NCI-H1092 (cell line): ENCODE measurements at places on chromosomes 1 and 21.

DNA sequence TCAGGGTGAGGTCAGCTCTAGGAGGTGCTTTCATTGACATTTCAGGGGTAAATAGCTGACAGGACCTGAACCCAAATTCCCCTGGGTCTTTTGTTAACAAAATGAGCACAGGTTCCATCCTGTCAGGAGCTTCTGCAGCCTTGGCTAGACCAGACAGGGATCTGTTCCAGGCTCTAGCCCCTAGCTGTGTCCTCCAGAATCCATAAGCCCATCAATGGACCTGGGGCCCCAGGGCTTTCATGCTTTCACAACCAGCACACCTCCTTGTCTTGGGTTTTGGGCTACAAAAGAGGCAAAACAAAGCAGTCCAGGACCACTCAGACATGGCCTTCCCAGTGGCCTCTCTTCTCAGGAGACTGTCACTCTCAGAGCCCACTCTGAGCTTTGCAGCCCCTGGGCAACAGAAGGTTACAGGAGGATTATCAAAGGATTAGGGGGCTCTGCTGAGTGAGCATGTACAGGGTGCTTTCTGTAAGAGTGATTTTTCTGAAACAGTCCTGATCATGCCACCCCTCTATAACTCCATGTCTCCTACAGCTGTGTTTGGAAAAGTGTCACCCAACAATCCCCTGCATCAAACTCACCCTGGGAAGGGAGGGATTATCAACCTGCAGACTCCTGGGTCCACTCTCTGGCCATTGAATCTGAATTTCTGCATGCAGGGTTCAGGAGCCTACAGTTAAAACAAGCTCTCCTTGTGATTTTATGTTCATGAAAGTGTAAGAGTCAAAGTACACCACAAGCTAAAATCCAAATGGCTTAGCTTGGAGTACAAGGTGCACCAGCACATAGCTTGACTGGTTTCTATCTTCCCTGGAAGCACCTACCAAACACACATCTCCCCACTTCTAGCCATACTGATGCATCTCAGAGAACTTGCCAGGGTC is 67.7 kb upstream of the GCLM start:
- no peak for DNase-seq

DNA sequence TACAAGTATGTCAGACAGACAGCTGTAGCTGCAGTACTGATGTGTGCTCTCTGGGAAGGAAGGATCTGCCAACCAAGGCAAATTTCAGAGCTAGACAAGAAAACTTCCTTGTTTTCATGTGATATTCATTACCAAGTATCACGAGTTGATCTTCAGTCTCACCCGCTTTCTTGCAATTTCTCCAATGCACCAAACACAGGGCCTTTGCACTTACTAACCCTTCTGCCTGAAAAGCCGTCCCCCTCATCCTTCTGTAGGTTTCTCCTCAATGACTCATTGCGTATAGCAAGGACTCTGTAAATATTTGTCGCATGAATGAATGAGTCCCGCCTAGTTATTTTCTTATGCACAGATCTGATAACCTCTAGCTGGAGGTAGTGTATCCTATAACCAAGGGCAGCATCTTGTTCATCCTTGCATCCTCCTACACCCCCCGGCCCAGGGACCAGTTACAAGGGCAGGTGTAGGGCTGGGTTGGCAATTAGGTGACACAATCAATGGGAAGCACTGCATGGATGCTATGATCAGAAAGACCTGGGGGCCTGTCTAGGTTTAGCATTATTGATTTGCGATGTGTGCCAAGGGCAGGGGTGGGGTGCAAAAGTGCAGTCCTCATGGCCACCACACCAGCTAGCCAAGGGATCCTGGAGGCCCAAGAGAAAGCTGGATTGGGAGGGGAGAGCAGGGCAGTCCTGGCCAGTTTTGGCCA is 51.4 kb upstream of the GPR157 start:
- DNase-seq: no peak

- no peak for DNase-seq
Measured at GRCh38 chr1:211313392-211313791, 13.2 kb upstream of the TRAF5 start.

DNA sequence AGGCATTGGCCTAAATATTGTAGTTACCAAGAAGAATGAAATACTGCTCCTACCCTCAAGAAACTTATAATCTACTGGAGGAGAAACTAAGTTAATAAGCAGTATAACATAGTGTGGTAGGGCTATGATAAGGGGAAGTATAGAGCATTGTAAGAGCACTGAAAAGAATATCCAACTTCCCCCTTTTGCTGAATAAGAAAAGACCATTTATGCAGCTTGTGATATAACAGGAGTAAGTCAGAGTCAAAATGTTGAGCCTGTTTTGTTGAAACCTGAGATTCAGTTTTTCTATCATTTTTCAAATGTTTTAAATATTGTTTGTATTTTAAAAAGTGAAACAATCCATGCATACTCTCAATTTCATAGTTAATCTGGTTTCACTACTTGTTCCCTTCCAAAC is 48.3 kb upstream of the FCRL4 start:
- DNase-seq: no peak

- DNase-seq: peak; percentile 100
Measured at GRCh38 chr1:39845569-39846566, 37.4 kb downstream of the TRIT1 start.

DNA sequence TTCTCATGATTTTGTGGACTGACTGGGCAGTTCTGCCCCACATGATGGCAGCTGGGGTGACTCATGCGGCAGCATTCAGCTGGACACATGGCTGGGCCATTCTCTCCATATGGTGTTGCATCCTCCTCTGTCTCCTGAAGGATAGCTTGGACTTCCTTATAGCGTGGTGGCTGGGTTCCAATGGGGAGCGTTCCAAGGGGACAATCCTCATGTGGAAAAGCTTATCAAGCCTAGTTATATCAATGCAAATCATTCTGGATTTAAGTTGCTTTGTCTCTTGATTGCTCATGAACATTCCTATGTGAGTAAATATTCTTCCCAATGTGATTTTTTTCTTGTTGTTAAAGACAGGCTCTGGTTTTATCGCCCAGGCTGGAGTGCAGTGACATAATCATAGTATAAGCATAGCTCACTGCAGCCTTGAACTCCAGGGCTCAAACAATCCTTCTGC is 13.2 kb upstream of the SLC2A1 start:
- DNase-seq: no peak

DNA sequence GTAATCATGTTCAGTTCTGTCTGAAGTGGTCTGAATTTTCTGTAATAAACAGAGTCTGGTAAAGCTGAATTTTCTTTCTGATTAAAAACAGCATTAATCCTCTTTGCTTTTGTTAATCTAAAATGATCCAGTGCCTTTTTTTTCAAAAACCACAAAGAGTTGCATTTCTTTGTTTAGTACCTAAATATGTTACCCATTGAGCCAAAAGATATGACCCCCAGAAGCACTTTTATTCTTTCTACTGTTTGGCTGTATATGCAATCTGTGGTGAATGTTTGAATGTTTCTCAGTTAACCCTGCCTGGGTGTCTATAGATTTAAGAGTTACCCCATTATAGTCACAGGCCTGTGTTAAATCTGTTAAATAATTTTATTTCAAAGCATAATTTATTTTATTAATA is 394.8 kb downstream of the PTPRC start:
- no peak for DNase-seq

DNA sequence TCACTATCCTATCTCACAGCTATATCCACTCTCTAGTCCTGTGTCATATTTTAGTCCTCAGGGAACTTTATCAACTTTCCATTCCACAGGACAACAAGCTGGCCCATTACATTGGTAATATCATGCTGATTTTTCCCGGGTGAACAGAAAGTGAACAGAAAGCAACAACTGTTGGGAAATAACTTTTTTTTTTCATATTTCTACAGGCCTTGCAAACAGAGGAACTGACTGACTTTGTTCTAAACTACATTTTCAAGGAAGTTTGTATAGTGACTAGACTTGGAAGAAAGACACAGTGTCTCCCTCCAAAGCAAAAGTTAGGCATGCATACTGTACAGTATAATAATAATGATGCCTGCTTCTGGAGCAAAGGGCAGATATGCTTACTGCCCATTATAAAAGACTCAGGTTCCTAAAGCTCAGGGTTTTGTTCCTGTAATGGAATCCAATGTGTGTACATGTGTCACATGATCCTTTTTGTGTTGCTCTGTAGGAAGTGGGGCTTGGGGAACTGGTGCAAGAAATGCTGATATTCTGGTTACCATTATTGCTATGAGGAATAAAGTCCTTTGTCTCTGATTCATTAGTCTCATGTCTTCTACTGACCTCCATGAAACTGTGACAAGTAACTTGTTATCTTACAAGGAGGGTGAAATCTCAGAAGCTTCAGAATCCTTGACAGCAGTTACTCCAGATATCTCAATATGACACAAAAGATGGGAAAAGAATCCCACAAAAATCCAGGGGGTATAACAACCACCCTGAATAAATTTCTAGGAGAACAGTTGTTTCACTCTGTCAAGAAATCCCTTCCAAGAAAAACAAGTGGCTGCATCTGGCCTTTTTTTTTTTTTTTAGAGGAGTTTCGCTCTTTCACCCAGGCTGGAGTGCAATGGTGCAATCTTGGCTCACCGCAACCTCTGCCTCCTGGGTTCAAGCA is 17.7 kb upstream of the NTPCR start:
- DNase-seq: no peak

- DNase-seq: no peak
Measured at GRCh38 chr1:199758626-199759255, 268.8 kb upstream of the NR5A2 start.

GRCh38 chr21:45248893-45249381 is 38.8 kb downstream of the POFUT2 start:
- no peak for DNase-seq

GRCh38 chr21:42571391-42572150 is 57.9 kb downstream of the SLC37A1 start:
- peak; percentile 77 for DNase-seq
